ENCODE measurements at places on chromosomes 6 and 20.

DNA sequence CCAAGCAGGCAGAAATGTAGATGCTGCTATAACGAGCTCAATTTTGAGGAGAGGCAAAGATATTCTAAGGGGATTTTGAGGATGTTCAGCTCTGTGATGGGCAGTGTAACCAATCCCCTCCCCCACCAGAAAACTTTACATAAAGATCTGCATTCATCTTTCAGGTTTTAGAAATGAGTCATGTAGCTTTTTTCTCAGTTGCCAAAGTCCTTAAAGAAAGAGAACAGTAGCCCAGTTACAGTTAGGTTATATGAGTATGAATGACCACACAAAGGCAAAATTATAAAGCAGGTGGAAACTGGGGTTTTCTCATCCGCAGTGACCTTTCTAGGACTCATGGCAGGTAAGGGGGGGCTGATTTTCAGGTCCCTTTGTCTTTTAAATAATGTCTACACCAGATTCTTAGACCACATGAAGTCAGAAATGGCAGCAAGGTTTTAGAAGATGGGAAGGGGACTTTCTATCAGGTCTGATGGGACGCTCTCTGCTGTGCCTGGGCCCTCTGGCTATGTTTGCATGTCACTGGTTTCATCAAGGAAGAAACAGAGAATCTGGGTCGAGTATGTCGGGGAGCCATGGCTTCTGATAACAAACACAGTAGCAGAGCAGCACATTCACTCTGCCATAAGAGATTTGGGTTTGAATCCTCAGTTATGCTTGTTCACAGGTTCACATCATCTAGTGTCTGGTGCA lies 94.7 kb downstream of the CLIC5 start:
- no peak for DNase-seq

- DNase-seq, result no peak
Measured at GRCh38 chr20:4603724-4604123, 118.0 kb upstream of the PRND start.

GRCh38 chr6:11384531-11385309 lies 152.3 kb upstream of the NEDD9 start:
- DNase-seq, result no peak

DNA sequence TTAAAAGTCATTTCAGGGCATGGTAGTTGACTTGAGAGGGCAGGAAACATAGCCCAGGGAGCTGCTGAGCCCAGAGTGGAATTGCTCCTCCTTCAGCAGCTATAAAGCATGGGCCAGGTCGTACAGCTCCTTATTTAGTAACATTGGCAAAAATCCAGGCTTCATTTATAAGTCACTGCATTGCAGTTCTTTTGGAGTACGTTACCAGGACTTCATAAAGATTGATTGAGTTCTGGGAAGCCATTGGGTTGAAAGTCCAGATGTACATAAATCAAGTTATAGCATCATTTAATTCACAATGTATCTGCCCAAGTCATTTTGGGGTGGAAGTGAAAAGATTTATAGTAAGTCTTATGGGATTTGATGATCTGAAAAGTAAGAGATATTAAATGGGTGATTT lies 53.0 kb upstream of the ANKEF1 start:
- DNase-seq, result no peak

DNA sequence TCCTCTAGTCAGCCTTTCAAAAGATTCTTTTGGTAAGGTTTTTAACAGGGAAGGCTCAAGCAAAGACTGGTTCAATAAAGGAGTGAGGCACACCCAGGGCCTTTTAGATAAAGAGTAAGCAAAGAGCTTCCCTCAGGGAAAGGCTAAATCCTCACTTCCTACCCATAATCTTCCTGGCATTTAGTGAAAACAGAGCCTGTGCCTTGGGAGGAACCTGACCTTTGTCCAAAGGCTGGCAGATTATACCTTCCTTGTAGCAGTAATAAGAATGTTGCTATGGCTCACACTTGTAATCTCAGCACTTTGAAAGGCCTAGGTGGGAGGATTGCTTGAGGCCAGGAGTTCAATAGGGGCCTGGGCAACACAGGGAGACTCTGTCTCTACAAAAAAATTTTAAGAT lies 280.1 kb upstream of the PLCB4 start:
- DNase-seq, result no peak

DNA sequence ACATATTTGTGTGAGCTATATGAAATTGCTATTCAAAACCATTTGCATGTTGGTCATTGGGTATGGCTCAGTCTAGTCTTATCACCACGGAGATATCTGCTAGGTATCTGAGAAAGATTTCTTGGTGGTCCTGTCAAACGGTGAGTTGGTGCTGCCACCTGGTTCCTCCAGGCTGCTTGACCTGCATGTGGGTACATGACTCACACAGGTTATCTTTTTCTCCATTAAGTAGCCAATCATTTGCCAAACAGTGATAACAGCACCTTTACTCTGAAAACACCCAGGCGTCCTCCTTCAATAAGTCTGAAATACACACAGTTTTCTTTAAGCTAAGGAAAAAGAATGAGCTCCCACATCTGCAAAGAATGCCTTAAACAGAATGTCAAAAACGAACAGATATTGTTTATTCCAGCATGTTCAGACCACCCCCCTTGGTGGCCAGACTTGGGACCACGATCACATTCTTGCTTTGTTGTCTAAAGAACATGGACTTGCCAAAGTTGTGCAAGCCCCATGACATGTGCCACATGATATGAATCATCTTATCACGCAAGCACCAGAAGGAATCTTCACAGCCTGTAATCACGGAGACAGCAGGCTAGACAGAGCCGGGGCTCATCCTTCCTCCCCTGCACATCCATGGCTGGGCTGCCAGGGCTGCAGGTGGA lies 200.7 kb upstream of the THBS2 start:
- DNase-seq, result no peak

GRCh38 chr20:18901980-18902737 lies 88.6 kb downstream of the SCP2D1 start:
- no peak for DNase-seq

GRCh38 chr6:150719099-150719766 lies 119.5 kb downstream of the PLEKHG1 start:
- no peak for DNase-seq

GRCh38 chr20:48763216-48763914 lies 64.4 kb downstream of the PREX1 start:
- no peak for DNase-seq

DNA sequence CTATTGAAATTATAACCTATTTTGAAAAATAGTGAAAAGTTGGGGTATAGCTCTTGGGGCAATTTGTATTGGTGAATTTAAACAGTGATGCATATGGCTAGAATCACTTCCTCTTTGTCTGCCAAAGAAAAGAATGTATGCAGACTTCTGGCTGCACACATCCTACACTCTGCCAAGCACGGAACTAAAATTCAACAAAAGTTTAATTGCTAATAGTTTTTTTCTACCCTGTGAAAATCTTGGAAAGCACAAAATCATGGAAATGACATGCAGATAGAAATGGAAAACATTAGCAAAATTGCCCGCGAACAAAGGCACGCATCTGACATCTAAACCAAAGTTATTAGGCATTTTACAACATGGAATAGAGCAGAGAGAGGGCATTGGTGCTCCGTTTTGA lies 106.4 kb upstream of the PDE10A start:
- DNase-seq, result no peak

GRCh38 chr20:6576726-6577125 lies 190.8 kb upstream of the BMP2 start:
- no peak for DNase-seq

DNA sequence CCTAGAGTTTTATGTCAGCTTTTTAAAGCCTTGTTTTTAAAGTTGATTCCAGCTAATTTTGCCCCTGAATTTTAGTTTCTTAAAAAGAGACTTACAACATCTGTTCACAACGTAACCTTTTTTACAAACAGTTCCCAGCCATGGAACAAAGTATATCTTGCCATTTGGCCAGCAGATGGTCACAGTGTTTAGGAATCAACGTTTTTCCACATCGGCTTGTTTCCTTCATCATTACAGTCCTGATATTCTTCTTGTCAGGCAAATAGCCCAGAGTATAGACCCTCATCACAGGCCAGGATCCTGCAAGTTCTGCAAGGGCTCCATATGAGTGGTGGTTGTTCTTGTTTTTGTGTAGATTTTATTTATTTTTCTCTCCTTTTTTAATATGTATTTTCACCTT lies 341.7 kb upstream of the HTR1E start:
- no peak for DNase-seq

DNA sequence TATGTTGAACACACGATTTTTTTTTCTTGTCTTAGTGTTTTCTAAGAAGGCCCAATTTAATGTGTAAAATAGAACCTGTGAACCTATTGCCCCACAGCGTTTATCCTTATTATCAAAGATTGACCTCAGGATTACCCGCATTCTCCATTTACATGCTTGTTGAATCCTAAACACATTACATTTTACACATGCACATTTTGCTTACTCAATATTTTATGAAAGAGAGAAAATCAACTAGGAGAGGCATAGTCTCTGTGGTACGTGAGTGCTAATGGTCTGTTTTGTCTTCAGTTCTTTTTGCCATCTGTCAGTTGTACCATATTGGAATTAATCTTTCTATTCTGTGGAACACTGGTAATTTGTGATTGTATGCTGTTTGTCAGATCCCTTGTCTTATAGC lies 80.1 kb upstream of the SMIM8 start:
- no peak for DNase-seq

DNA sequence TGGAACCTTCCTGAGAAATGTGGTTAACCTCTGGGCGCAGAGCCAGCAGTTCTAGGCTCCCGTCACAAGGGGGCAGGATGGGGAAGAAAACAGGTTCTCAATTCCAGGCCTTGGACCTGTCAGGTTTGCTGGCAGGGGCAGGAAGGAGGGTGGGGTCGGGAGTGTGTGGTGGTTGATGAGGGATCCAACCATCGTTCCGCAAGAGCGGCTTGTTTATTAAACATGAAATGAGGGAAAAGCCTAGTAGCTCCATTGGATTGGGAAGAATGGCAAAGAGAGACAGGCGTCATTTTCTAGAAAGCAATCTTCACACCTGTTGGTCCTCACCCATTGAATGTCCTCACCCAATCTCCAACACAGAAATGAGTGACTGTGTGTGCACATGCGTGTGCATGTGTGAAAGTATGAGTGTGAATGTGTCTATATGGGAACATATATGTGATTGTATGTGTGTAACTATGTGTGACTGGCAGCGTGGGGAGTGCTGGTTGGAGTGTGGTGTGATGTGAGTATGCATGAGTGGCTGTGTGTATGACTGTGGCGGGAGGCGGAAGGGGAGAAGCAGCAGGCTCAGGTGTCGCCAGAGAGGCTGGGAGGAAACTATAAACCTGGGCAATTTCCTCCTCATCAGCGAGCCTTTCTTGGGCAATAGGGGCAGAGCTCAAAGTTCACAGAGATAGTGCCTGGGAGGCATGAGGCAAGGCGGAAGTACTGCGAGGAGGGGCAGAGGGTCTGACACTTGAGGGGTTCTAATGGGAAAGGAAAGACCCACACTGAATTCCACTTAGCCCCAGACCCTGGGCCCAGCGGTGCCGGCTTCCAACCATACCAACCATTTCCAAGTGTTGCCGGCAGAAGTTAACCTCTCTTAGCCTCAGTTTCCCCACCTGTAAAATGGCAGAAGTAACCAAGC lies 29.6 kb downstream of the SRSF3 start:
- DNase-seq, result peak; percentile 83

- no peak for DNase-seq
Measured at GRCh38 chr20:43766385-43766784, 39.6 kb upstream of the GTSF1L start.

GRCh38 chr20:21529863-21530262 lies 16.0 kb upstream of the NKX2-2 start:
- no peak for DNase-seq

- no peak for DNase-seq
Measured at GRCh38 chr6:98824902-98825599, 9.3 kb upstream of the POU3F2 start.

- DNase-seq, result no peak
Measured at GRCh38 chr6:4606821-4607704, 169.1 kb upstream of the CDYL start.

- no peak for DNase-seq
Measured at GRCh38 chr20:6664574-6664973, 102.9 kb upstream of the BMP2 start.

GRCh38 chr20:59749301-59749700 lies 145.0 kb downstream of the PHACTR3 start:
- no peak for DNase-seq

DNA sequence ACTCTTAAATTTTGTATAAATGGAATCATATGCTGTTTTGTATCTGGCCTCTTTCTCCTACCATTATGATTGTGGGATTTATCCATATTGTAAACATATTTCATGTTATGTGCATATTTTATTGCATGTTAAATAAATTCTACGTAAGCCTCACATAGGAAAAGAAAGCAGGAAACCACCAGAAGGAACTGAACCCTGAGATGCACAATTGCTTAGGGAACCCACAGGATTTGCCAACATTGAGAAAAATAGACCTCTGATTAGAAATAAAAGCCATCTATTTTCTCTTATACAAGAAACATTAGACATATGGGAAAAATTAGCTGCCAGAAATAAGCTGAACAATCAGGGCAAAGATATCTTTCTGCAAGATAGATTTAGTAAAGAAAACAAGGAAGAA lies 111.2 kb upstream of the CARMIL1 start:
- peak; percentile 42 for DNase-seq

DNA sequence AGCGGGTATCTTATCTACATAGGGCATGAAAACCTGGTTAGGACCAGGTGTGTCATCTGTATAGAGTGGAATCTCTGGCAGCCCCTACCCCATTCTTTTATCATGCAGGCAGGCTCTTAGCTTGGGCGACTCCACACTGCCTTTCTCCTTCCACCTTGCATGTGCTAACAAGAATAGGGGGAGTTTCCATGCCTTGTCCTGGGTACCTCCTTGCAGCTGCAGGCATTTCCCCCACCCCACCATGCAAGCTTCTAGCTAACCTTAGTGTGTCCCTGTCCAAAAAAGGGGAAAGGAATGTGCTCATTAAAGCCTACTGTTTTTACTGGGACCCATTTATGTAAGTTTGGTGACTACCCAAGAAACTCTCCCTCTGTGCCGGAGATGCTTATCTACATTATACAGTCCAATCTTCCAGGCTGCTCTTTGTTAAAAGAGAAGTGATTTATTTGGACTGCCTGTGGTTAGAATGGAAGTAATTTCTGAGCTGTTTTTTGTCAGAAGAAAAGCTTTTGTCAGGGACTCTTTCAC lies 10.5 kb upstream of the CEP43 start:
- no peak for DNase-seq

- no peak for DNase-seq
Measured at GRCh38 chr20:50595433-50595895, 85.3 kb downstream of the PTPN1 start.

DNA sequence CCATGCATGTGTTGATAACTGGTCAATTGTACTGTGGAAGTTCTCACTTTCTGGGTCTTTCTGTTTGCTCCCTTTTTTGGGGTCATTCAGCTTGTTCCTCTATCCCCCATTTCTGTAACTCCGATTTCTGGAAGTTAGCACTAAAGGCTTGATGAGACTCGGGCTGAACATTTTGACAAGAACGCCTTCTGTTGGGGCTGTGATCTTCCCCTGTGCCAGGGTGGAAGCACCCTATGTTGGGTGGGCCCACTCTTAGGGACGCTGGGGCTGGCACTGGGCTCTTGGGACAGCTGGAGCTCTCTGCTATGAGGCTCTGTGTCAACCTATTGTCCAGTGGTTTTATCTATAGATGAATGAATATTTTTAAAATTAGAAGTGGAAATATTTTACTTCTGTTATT lies 60.1 kb upstream of the FRMD1 start:
- no peak for DNase-seq

- DNase-seq, result no peak
Measured at GRCh38 chr6:20333721-20334269, 67.9 kb upstream of the E2F3 start.

Measured in inflammatory macrophage (primary cell).